Left kidney (tissue), 8 donors: ENCODE measurements at places on chromosomes 5 and 9. TPM values are rescaled to one million over a fixed set of nuclear protein-coding genes. Genes with fewer than 3 reads are reported as not detected.

Gene GFI1B
- 0.52 TPM for polyA plus RNA-seq

GRCh38 chr5:34767180-34767579, 71.8 kb upstream of the TTC23L start:
- no peak for DNase-seq

Gene BTNL9
- 10.7 TPM for polyA plus RNA-seq

Gene HEMGN
- 1.5 TPM for polyA plus RNA-seq

GRCh38 chr9:98091735-98092612, 27.0 kb downstream of the TRIM14 start:
- no peak for DNase-seq

DNA sequence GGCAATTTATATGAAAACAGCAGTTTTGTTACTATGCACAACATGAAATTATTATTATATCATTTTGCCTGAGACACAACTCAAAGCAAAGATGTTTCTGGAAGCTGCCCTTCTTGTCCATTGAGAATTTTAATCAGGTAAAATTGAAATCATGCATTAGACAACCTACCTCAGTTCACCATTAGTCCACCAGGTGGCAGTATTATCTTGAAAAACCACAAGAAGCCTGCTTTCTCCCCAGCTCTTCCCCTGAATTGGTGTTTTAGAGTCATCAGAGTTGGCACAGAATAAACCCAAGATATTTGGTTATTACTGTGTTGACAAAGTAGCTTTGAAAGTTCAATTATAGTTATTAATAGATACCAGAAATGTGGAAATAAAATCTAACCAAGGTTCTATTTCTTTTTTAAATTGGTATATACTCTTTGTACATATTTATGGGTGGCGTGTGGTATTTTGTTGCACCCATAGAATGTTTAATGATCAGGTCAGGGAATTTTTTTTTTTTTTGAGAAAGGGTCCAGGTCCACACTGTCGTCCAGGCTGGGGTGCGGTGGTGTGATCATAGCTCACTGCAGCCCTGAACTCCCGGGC, 25.7 kb downstream of the UTP15 start:
- peak; percentile 75 for DNase-seq

Gene SHB
- 14.1 TPM for polyA plus RNA-seq

Gene IGFBPL1
- 1.9 TPM for polyA plus RNA-seq

Gene ZFYVE16
- 102 TPM for polyA plus RNA-seq

DNA sequence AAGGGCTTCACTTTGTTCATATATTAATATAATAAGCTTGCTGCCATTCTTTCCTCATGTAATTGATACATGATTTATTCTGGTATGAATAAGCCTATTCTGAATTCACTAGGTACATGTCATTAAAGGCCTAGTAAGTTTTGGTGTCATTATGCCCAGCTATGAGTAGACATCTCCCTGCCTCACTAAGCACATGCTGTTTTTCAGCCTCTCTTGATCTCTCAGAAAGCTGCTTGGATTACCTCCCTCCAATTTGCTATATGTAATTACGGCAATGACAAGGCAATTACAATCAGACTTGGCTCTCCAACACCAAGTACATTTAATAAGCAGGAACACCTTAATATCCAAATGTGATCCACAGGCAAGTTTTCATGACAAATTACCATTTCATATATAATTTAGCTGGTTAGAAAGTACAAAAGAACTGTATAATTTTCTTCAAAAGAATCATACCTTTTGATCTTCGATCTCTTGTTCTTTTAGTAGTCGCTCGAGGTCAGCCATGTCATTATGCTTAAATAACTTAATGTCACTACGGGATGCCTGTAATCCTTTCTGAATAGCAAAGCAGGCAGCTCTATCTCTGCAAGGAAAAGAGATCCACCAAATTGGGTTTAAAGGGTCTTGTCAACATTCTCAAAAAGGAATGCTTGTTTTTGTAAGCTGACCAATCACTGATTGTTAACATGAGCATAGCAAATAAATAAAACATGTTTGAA, 56.3 kb downstream of the SPTLC1 start:
- no peak for DNase-seq

DNA sequence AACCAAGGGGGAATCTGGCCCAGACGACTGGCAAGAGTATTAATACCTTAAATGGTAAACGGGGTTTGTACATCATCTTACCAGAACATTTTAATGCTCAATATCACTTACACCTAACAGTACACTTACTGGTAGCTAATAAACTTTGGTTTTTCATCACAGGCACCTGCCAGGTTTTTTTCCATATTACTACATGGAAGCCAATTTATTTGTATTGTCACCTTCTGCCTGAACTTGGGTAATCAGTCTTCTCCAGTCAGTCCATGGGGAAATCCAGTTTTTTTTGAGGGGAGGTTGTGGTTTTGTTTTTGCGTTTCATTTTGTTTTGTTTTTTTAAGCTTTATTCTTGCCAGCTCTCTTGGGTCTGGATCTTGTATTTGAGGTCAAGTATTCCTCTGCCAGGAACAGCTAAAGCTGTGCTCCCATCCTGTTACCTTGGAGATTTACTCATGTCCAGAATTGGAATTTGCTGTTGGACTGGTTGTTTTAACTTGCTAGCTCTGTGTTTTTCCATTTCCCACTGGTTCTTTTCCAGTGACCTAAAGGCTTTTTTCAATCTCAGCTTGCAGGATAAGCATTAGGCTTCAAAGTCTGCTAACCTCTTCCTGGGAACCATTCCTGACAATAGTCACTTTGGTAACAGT, 11.1 kb upstream of the NADK2 start:
- no peak for DNase-seq

DNA sequence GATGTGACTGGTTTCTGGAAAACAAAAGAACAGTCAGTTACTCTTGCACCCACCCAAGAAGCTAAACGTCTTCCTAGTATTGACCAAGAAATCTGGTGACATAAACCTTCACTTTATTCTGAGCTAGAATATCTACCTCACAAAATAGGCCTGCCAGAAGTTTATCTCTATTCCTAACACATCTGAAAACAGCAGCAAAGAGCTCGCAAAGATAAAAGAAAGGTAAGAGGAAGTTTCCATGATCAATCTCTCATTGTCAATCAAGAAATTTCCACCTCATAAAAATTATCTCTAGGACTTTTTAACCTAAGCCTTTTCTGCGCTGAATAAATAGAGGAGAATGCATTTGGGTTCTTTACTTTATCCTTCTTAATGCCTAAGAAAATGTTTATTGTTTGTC, 17.3 kb upstream of the ZNF474 start:
- no peak for DNase-seq

DNA sequence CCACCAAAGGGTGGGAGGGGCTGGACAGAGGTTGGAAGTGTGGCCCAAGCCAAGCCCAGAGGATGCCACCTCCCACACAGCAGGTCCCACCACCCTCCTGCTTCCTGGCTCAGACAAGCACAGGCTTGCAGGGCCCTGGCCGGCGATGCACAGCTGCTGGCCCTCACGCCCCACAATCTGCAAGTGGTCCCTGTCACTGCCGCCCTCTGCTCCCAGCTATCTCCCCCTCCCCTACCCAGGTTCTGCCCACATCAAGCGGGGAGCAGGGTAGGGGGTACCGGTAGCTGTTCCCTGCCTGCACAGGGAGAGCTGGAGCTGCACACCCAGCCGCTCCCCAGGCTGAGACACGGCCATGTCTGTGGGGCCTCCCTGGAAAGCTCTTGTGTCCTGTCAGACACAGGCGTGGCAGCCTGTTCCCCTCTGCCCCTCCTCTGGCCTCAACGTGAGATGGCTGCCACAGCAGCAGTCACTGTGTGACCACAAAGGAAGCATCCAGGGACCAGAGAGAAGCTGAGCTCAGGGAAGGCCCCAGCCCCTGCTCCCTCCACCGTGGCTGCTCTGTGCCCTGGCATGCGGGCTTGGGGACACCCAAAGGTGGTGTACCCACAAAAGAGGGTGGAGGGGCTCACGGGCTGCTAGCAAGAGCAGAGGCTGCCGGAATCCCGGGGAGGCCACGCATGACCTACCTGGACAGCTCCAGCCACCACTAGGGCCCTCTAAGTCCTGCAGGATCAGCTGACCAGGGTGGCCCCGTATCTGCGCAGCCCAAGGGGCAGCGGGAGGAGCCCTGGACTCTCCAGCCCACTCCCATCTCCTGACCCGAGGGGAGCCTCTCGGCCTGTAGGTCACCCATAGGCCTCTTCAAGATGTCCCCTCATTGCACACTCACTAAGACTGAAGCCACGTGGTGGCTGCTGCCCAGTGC, 10.9 kb upstream of the ZDHHC11 start:
- no peak for DNase-seq

Gene UNC5A
- 0.17 TPM for polyA plus RNA-seq

GRCh38 chr5:143379606-143380005, 23.9 kb downstream of the NR3C1 start:
- no peak for DNase-seq

- DNase-seq = no peak
These were observed 64.6 kb upstream of the GRIA1 start for GRCh38 chr5:153425914-153426313.

DNA sequence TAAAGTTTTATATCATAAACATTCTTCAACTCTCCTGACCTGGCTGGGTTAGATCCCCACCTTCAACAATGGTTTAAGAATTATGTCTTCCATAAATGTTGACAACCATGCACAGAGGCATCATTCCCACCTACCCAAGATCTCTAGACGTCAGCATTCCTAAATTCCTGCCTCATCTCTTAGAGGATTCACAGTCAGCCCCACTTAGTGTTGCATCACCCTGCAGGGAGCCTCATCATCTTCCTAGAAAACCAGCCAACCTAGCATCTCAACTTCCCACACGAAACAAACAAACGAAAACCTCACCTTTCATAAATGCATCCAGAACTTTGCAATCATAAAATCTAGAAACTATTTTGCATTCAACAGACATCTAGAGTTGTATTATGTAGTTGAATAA, 816.1 kb upstream of the C9orf72 start:
- no peak for DNase-seq

DNA sequence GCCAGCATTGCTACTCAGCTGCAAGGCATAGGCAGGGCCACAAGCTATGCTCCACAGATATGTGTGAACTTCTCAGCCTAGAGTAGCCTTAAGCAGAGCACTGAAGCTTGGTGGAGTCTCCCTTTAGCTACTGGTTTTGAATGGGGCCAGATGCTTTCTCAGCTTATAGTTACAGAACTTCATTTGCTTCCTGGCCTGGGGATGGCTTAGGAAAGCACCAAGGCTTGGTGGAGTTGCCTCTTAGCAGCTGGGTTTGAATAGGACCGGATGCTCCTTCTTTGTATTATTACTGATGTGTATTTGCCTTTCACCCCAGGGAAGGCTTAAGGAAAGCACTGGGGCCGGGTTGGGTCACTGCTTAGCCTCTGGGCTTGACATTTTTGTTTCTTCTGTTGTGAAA, 497.8 kb upstream of the SEMA6A start:
- no peak for DNase-seq
